ENCODE measurements at places on chromosomes 6 and 20.

DNA sequence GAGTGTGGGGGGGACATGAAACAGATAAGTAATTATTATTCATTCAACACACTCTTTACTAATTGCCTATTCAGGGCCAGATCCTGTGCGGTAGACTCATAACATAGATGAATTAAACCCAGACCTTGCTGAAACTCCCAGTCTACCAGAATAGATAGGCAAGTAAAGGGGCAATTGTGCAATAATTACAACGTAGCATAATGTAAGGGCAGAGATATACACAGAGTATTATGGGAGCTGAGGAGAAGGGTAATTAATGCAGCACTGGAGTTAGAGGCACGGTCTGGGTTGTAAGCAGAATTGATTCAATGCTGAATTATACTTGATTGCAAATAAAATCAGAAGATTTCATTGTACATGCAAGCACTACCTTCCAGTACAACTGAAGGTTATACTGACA, 29.2 kb downstream of the RIMS4 start:
- DNase-seq: no peak

- DNase-seq: no peak
Measured at GRCh38 chr6:155325700-155326516, 11.6 kb upstream of the TFB1M start.

- DNase-seq: no peak
Measured at GRCh38 chr6:108846628-108847027, 1.6 kb upstream of the ARMC2 start.

DNA sequence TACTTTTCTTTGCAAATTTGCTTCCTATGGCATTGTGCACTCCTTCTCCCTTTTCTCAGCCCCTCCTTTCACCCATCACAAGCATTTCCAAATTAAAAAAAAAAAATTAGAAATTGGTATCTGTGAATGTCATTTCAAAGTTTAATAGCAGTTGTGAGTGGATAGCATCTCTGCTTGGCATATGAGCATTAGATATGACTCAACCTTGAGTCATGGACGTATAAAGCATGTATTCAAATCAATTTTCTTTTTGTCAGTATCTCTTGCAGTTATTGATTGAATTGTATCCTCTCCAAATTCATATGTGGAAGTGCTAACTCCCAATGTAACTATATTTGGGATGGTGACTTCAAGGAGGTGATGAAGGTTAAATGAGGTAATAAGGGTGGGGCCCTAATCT, 60.1 kb upstream of the MAP3K7 start:
- DNase-seq: no peak

DNA sequence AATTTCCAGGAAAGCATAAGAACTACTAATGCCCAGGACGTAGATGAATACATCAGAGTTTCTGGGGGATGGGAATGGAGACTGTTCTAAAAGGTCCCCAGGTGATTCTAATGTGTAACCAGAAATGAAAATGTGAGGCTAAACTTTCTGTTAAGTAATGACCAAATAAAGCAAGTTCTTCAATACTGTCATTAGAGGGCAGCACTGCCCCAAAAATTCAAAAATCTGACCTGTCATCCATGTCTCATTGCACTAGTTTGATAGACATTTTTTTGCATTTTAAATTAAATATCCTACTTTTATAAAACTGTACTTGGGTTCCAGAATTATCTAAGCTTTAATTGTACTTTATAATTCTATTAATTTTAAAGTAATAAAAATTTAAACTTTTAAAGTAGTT, 94.9 kb downstream of the RFX6 start:
- DNase-seq: no peak

DNA sequence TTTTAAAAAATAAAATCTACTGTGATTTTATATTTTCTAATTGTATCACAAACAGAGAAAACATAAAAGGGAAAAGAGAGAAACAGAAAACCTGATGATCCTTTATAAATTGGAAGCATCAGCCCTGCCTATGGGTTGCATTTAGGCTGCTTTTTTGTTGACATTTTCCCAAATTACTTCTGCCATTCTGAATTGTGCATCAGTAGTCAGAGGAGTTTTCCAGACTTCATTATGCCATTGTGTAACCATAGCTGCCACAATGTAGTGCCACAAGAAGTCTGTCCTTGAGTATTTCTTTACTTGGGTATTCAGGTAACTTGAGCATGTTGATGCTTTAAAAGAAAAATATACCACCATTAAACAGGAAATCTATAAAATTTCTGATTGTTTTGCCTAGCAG, 130.3 kb downstream of the HACE1 start:
- no peak for DNase-seq

DNA sequence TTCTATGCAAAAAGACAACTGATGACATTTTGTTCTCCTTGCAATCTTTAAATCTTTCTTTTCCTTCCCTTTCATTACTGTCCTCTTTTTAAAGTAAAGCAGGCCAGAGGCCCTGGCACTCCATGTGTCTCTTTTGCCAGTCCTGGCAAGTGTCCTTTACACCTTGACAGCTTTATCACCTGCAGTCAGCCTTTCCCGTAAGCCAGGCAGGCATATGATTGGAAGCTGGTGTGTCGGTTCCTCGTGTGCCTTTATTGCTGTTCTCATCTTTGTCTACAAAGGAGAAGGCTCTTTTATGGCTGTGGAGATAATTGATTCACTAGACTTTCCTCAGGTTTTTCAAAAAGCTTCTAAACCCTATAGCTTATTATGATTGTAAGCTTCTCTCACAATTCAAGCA, 162.3 kb upstream of the FBXL4 start:
- no peak for DNase-seq

GRCh38 chr6:38387971-38388370, 251.8 kb downstream of the BTBD9 start:
- DNase-seq: no peak

- no peak for DNase-seq
Measured at GRCh38 chr20:54132612-54133433, 41.0 kb downstream of the CYP24A1 start.

DNA sequence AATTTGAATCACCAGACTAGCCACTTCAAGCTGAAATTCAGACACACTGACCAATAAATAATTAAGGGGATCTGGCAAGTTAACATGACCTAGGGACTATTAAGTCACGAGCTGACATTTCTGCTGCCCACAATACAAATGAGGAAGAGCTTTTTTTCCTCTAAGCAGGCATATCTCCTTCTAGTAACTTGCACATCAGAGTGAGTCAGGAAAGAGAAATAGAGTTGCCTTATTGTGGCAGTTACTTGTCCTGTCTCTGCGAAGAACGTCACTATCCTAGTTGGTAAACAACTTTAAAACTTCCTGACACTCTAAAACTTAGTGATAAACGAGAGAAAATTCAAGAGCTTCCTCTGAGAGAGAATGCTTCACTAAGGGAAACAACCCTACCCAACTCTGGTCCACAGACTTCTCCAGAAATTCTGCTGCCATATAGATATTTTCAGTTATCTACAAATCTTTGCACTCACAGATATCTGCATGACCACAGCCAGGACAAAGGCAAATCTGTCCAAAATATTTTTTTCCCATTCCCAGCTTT, 4.2 kb downstream of the PLA2G7 start:
- DNase-seq: no peak

DNA sequence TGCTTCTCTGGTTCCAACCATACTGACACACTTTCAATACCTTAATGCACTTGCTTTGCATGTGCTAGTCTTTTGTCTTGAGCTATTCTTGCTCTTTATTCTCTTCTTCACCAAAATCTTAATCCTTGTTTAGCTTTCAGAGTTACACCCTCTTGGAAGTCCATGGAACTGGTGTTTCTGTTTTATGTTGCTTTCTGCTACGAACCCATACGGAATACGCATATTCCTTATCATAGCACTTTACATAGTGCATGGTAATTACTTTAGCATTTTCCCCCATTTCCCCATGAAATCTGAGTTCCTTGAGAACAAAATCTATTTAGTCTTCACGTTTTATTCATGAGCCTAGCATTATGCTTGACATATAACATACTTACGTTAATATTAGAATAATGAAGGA, 270.9 kb downstream of the NKAIN2 start:
- no peak for DNase-seq

DNA sequence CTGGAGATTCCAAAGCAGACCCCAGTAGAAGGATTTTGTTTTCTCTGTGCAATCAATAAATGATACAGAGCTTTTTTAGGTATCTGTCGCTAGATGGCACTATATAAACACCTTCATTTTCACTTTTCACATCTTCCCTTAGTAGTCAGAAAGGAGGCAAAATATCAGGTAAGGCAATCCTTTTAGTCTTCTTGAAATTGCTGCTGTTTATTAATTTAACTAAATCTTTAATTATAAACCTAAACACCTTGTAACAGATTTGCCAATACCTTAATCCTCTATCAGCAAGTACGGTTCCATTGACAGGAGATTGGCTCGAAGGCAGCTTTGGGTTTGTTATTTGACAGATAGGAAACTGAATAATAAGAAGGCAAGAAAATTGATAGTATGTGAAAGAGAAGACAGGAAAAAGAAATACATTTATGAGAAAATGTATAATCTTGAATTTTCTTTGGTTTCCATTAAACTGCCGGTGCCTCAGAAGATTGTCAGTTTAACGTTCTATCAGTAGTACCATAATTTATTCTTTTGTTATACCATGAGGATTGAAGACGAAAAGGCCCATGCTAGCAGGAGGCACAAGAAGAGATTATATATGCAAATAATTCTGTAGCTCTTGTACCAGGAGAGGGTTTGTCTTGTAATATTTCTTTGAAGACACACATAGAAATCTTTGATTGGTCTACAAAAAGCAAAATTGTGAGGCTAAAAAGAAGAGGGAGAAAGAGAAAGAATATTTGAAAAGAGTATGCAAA, 23.5 kb upstream of the IBTK start:
- no peak for DNase-seq

GRCh38 chr6:84344005-84344404, 116.6 kb upstream of the CEP162 start:
- DNase-seq: no peak

GRCh38 chr6:20680697-20681165, 146.5 kb downstream of the CDKAL1 start:
- DNase-seq: no peak

DNA sequence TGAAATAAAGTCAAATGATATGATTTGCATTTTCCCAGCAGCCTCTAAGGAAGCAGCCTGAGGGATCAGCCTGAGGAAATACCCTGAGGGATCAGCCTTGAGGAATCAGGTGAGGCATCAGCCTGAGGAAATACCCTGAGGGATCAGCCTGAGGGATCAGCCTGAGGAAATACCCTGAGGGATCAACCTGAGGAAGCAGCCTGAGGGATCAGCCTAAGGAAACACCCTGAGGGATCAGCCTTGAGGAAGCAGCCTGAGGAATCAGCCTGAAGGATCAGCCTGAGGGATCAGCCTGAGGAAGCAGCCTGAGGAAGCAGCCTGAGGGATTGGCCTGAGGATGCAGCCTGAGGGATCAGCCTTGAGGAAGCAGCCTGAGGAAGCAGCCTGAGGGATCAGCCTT, 669.7 kb upstream of the AGPAT4 start:
- no peak for DNase-seq

DNA sequence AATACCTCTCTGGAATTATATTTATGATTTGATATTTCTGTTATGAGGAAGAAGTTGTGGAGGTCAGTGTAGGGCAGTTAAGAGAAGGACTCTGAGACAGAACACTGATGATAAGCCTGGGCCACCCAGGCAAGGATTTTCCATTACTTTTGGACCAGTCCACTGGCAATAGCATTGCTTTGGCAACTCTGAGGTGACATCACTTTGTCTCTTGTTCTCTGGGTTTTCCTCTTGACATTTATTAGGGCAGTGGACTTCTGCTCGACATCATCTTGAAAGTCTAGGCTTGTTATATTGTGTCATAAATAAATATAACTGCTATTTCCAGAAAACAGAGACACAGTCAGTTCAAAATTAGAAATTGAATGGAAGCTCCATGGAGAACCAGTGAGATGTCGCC, 268.0 kb downstream of the SMOC2 start:
- no peak for DNase-seq

DNA sequence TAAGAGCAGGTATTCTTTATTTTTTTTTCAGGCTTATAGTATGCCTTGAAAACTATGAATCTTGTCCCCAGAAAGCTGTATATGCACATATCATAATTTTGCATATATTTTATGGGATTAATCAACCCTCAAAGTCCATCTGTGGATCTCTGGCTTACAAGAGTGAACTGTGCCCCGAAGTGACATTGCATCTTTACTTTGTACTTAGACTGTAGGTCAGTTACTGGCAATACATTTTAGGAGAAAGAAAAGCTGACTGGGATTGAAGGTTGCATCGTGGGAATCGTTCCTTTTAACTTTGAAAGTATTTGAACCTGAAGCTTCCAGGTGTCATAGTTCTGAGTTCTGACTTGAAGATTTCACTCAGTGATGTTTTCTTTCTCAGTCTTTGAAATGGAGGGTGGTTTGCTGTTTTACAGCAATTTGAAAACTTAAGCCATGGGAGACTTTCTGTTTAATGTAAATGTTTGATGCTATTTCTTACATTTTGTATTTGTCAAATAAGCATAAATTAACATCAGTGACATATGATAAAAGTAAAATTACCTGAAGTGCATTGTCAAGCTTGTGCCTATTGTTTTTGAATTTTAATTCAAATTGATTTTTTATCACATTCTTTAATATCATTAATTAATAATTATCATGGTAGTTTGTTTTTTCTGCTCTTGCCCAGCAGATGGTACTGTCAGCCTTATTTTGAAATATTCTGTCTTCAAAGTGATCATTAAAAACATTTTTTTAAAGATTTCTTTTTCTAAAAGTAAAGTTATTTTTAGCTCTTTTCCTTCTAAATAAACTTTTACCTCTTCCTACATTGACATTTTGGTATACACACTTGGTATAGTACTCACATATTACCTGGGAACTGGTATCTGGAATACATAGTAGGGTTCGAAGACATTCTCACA, 29.0 kb downstream of the L3MBTL3 start:
- no peak for DNase-seq

DNA sequence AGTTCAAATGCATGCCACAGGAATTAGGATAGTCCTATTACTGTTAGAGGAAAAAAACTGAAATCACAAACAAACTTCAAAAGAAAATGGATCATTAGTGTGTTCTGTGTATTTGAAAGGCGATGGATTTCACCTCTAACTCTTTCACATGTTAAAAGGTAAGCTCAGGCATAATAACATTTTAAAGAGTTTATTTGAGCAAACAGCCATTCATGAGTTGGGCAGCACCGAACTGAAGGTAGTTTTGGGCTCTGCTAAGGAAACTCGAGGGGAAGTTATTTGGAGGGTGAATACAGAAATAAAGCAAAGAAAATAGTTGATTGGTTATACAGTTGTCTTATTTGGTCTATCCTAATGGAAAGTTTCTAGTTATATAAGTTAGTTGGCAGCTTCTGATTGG, 546.5 kb upstream of the POU3F2 start:
- no peak for DNase-seq

GRCh38 chr6:82396964-82397751, 33.5 kb downstream of the TPBG start:
- no peak for DNase-seq

DNA sequence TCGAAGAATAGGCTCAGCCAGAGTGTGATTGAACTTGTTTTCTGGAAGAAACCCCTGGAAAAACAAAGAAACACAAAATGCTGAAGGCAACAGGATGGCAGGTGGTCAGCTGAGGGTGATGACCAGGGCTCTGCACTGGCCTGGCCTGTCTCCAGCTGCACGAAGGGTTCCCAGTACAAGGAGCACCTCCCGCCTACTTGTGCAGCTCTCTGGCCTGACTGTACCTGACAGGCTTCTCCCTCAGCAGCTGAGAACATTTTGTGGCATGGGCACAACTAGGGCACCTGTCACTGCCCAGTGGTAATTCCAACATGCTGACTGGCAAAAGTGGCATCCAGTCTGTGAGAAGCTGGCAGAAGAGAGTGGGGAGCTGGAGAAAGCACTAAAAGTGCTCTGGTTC, 38.8 kb upstream of the EMILIN3 start:
- no peak for DNase-seq

GRCh38 chr20:61683721-61684120, 382.0 kb downstream of the TAF4 start:
- no peak for DNase-seq

GRCh38 chr20:56987986-56988385, 278.5 kb downstream of the BMP7 start:
- no peak for DNase-seq
